Aorta (tissue), 5 donors: ENCODE measurements at places on chromosomes 11 and 22.

GRCh38 chr11:133746663-133747306 is 98.5 kb downstream of the SPATA19 start:
- no peak for DNase-seq
- no peaks in the 10 kb centered on the region for H3K4me1 ChIP-seq
- no peak overlapping the region for H3K4me3 ChIP-seq
- no peaks in the 10 kb centered on the region for H3K27me3 ChIP-seq
- no peaks in the 10 kb centered on the region for H3K36me3 ChIP-seq

- H3K36me3 ChIP-seq = no peaks in the 10 kb centered on the region
- no peak for DNase-seq
- no peak overlapping the region for H3K27ac ChIP-seq
- no peaks in the 10 kb centered on the region for H3K27me3 ChIP-seq
These were observed 173.3 kb downstream of the TBC1D22A start for GRCh38 chr22:46935506-46936377.

DNA sequence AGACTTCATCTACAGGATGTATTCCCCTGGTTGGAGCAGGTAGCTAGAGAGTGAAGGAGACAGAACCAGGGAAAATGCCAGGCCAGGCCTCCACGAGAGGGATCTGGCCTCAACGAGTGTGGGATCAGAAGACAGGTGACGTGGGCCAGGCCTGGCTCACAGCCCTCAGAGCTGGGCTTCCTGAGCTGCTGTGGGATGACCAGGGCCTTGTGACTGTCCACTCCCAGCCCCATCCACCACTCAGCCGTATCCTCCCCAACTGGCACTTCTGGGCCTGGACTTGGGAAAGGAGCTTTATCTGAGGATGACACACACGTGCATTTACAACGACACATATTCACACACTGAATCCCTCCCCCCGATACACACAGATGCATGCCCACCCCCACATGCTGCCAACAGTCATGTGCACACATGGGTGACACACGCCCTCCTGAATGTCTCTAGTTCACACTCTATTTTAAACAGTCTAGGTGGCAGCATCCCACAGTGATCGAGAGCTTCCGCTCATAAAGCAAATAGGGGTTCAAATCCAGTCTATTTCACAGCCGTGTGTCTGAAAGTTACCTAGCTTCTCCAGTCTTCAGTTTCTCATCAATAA is 93.1 kb downstream of the TP53I11 start:
- no peak for DNase-seq
- H3K36me3 ChIP-seq = no peaks in the 10 kb centered on the region
- no peak overlapping the region for H3K4me3 ChIP-seq
- no peaks in the 10 kb centered on the region for H3K4me1 ChIP-seq

DNA sequence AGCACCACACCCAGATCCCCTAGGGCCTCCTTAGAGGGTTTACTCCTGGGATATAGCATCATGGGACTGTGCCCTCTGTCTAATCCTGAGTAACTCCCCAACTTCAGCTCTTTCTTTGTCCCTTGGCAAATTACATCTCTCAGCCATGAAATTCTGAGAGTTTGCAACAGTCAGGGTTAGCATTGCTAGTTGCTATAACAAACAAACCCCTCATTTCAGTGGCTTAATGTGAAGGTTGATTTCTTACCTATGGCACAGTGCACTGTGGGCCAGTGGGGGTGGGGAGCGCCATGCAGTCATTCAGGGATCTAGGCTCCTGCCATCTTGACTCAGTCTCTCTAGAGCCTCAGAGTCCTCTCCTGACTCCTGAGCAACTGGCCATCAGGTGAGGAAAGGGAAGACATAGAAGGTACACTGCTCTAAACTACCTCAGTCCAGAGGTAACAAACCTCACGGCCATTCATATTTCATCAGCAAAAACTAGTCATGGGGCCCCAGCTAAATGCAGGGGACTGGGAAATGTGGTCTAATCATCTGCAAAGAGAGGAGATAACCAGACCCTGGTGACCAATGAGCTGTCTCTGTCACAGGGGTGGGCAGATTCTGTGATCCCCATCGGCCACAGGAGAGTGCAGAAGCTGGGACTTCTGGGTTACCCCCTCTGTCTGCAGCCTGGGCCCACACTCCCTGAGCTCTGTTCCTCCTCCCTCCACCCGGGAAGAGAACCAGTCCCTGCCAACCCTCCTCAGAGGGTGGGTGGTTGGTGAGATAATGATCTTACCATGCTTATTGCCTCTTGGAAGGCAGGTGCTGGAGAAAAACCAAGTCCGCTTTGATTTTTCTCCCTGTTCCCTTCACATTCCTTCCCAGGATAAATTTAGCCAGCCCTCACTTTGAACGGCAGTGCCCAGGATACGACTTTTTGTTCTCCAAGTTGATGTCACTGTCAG is 17.5 kb downstream of the PRG3 start:
- no peaks in the 10 kb centered on the region for H3K27me3 ChIP-seq
- no peak overlapping the region for H3K4me3 ChIP-seq
- H3K4me1 ChIP-seq = no peaks in the 10 kb centered on the region
- peak; percentile 26 for DNase-seq

DNA sequence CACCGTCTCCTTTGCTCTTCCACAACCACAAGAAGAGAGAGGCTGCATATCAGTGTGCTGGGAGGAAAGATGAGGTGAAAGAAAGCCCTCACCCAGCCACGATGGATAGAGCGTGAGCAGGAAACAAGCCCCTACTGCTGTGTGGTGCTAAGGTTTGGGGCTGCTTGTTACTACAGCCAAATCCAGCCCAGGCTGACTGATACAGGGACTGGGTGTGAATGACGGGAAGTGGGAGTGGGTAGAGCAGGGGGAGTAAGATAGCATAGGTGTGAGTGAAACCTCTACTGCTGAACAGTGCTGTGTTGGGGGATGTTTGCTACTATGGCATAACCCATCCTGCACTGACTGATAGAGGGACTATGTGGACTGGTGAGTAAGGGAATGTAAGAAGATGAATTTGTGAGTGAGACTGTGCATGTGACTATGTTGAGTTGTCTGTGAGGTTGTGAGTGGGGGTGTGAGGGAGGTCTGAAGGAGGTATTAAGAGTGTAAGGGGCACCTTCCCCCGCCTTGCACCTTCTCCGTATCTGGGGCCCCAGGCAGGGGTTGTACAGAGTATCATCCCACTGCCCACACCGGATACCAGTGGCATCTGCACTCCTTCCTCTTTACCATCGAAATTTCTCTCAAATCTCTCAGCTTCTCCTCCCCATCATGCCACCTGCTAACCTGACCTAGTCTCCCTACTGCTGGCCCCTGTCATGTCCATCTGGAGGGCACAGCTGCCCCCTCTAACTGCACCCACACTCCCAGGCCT is 91.5 kb downstream of the MN1 start:
- DNase-seq = no peak
- H3K27me3 ChIP-seq = no peaks in the 10 kb centered on the region
- H3K4me3 ChIP-seq = no peak overlapping the region
- no peak overlapping the region for H3K27ac ChIP-seq
- no peaks in the 10 kb centered on the region for H3K4me1 ChIP-seq
